ENCODE measurements at places on chromosomes 5 and 9. TPM values are rescaled to one million over a fixed set of nuclear protein-coding genes. Genes with fewer than 3 reads are reported as not detected.

Gene DPH7
- polyA plus RNA-seq = 48.2 TPM

DNA sequence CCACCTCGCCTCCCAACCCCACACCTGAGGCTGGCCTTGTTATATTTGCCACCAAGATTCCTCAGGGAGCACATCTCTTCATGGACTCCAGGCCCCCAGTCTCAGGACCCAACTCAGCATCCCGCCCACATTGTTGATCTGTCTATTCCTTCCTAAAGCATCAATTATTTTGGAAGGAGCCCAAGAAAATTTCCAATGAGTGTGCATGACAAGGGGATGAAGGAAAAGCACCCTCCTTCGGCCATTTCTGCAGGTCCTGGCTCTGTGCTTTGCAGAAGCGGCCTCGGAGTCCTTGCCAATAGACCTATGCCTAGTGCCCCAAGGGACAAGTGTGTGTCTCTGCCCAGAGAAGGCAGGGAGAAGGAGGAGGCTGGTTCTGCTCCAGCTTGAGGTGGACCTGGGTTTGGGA lies 273.2 kb downstream of the GADD45G start:
- DNase-seq = no peak

Gene FAT2
- polyA plus RNA-seq = 10.2 TPM

DNA sequence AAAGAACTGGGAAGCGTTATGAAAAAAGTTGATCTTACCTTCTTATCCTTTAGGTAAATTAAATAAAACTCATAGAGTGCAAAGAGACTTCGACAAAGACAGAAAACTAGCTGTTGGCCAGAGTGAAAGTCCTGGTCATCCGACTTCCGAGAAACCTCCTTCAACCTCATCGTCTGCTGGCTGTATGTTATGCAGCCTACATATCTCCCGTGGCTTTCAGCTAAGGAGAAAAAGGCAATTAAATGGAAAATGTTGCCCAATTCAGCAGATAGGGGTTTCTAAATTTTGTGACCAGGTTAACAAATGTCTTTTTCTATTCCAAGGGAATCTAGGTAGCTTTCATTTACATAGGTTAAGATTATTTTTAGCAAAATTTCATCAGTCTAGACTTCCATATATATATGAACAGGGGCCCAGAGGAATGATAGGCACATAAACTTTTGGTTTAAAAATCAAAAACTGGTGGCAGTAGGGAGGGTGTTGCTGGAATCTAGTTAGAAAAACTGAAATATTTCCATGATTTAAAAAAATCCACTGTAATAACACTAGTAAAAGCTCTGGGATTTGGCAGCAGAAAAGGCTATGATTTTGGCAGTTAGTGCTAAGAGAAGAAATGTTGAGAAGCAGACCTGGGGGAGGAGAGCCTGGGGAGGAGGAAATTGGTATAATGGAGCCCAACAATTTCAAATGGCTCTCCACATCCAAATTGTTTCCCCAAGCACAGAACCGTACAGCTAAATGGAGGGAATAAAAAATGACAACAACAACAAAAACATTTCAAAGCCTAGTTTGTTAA lies 32.1 kb downstream of the RAI14 start:
- DNase-seq = no peak

Gene CDKN2B-AS1
- polyA plus RNA-seq = 0.11 TPM

- DNase-seq = no peak
Measured at GRCh38 chr5:82314964-82315758, 37.0 kb upstream of the RPS23 start.

GRCh38 chr9:109619310-109619709 lies 121.2 kb upstream of the PTPN3 start:
- no peak for DNase-seq

Gene GPR150
- polyA plus RNA-seq = not detected

DNA sequence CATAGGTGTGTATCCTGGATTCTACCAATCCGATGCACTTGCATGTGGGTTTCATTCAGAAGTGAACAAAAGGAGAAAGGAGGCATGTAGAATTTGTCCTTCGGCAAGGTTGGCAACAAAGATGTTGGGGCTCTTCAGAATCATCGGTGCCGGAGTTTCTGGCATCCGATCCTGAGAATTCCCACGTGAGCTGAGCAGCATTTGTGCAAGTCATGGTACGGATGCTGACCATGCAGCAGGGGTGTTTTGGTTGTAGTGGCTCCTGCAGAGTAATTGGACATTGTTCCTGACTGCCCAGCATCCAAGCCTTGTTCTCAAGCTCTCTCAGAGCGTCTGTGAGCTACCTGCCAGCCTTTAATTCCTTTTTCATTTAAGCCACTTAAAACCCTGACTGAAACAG lies 19.0 kb upstream of the POC5 start:
- DNase-seq = no peak
